ENCODE measurements at places on chromosomes 7 and 10. TPM values are rescaled to one million over a fixed set of nuclear protein-coding genes. Genes with fewer than 3 reads are reported as not detected.

DNA sequence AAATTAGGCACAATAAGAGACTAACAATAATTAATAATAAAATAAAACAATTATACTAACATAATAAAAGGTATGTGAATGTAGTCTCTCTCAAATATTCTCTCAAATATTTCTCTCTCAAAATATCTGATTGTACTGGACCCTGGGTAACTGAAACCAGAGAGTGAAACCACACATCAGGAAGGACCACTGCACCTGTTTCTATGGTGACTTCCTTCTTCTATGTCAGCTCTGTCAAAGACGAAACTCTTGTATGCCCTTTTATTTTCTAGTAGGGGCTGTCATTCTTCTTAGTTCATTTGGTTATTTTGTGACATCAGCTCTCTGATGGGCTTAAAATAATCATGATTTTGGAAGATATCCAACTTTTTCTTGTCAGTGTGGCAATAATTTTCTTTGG is 428.0 kb upstream of the TPK1 start:
- H3K36me3 ChIP-seq, result no peaks in the 10 kb centered on the region
- no peaks in the 10 kb centered on the region for H3K4me1 ChIP-seq
- DNase-seq, result no peak
- no peak overlapping the region for H3K4me3 ChIP-seq

GRCh38 chr10:79932841-79933379 is 16.0 kb downstream of the SFTPD start:
- no peak overlapping the region for H3K27ac ChIP-seq
- DNase-seq, result no peak
- H3K4me1 ChIP-seq, result peaks cover 3% of the 10 kb centered on the region
- H3K36me3 ChIP-seq, result no peaks in the 10 kb centered on the region

GRCh38 chr7:92833766-92834506 is 2.4 kb downstream of the CDK6 start:
- no peaks in the 10 kb centered on the region for H3K27me3 ChIP-seq
- H3K27ac ChIP-seq, result peak overlapping the region; percentile 84
- no peak for DNase-seq
- H3K4me1 ChIP-seq, result peaks cover 35% of the 10 kb centered on the region

- H3K4me1 ChIP-seq, result peaks cover 39% of the 10 kb centered on the region
- peak; percentile 82 for DNase-seq
- H3K27me3 ChIP-seq, result no peaks in the 10 kb centered on the region
Observed at GRCh38 chr10:89283025-89283935, 18.6 kb upstream of the IFIT2 start.

DNA sequence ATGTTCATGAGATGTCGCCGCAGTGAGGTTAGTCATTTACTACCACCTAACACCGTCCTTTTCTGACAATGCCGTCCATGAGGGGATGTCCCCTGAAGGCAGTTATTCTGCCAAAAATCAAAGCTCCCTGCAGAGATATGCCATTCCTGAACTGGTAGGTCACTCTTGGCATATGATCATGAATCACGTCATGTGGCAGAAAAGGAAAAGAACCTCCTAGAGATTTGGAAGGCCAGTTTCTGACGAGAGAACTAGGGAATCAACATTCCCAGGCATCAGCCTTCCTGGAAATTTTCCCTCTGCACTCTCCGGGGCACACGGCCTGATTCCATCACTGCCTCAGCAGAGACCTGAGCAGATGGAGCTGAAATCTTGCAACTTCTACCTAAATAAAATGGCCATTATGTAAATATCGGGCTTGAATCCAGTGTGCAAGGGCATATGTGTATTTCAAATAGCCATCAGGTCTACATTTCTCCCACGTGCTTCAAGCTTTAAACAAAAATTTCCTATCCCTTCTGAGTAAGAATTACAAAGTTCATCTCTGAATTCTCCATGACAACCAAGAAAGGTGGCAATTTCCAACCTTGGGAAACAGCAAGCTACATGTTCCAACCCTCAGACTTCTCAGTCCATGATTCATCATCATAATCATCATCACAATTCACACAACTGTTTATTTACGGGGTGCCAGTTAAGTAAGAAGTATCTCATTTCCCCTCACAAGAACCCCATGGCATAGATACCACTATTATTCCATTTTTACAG is 46.5 kb downstream of the AMPH start:
- no peak overlapping the region for H3K4me3 ChIP-seq
- no peaks in the 10 kb centered on the region for H3K4me1 ChIP-seq
- DNase-seq, result no peak

The PIP gene
- 2.5 TPM for total RNA-seq
